ENCODE measurements at places on chromosomes 6 and 20.

DNA sequence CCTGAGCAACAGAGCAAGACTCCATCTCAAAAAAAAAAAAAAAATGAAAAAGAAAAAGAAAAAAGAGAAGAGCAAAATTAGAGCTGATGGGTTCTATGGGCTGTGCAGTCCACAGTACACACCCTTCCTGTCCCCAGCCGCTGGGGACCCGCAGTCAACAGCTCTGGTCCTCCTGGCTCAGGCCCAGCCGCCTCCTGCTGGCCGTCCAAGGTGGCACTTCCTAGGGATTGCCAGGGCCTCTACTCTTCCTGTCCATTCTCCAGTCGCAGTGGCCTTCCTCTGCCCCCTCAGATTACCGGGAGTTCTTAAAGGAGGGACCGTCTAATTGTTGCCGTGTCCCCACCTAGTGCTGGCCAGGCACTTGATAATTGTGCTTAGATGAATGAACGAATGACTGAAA lies 41.7 kb downstream of the TMEM242 start:
- DNase-seq: no peak

GRCh38 chr6:39113788-39114187 lies 1.2 kb downstream of the SAYSD1 start:
- DNase-seq: no peak

GRCh38 chr6:141562186-141562811 lies 570.4 kb upstream of the GJE1 start:
- DNase-seq: peak; percentile 12

DNA sequence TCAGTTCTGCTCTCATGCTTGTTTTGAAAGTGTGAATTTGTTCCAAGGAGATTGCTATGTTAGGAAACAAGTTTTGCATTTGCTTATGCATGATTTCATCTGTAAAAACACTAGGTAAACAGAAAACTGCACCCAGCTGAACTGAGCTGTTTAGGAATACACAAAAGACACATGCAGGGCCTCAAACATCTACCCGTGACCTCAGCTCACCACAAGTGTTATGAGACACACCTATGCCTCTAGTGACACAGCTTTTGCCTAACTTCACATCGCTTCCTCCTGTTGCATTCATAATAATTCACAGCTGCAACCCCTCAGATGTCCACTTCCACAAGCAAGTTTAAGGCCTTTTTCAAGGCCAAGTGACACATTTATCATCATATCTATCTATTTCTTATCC lies 98.0 kb upstream of the SLC24A3 start:
- DNase-seq: no peak

GRCh38 chr6:169397684-169398083 lies 144.0 kb upstream of the THBS2 start:
- DNase-seq: no peak

GRCh38 chr6:80165143-80165542 lies 58.7 kb downstream of the BCKDHB start:
- DNase-seq: no peak

All from neural crest cell (in vitro differentiated cells).